ENCODE measurements at places on chromosomes 1 and 21. TPM values are rescaled to one million over a fixed set of nuclear protein-coding genes. Genes with fewer than 3 reads are reported as not detected.

DNA sequence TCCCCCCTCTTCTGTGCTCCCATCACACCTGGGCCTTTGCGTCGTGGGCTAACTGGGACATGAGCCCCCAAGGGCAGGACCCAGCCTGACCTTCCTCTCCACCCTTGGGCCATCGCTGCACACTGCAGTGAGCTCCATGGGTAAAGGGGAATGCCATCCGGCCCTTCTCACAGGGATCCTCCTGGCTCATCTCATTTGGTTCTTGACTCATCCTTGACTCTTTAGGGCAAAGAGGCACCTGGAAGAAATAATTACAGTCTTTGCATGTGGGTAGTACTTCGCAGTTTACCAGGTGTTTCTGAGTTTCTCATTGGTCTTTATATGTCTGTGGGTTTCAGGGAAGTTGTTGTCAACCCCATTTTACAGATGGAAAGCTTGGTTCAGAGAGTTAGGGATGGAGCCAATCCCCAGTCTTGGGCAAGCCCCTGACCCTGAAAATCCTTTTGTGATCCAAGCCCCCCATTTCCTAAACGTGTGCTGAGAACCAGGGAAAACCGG is 59.3 kb upstream of the ID3 start:
- no peak for DNase-seq

Gene CELA2A
- polyA plus RNA-seq, result 0.34 TPM

DNA sequence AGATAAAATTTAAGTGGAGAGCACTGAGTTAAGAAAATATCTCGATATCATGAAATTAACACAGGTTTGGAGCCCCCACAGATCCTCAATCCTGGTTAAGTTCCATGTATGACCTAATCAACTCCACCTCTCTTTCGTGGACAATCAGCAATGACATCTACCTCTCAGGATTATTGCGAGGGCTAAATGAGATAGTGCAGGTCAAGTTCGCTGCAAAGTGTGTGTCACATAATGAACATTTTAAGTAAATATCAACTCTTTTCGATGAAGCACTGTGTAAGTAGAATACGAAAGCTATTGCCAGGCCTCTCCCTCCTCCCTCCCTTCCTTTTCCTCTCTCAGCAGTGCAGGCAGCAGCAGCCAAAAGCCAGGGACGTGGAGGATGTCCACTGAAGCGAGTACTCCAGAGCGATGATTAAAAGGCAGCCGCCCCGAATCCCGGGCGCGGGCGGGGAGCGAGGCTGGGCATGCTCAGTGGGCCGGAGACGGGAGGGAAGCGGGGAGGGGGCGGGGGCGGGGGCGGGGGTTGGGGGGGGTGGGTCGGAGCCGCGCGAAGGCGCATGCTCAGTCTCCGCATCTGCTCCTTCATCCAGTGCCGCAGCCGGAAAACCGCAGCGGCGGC is at the start of gene CAMSAP2:
TSS of gene CAMSAP2 (plus strand) at position 567 of the 622 bp plus-strand sequence. CDS start 935 bp downstream, outside the sequence.
- DNase-seq, result no peak

- DNase-seq, result no peak
Measured at GRCh38 chr1:161216945-161217712, 2.0 kb downstream of the FCER1G start.

Gene INSRR
- polyA plus RNA-seq, result not detected

- no peak for DNase-seq
Measured at GRCh38 chr21:36149788-36150711, 6.6 kb upstream of the DOP1B start.

- DNase-seq, result peak; percentile 47
Measured at GRCh38 chr1:25906644-25907300, 553 bp upstream of the STMN1 start.

DNA sequence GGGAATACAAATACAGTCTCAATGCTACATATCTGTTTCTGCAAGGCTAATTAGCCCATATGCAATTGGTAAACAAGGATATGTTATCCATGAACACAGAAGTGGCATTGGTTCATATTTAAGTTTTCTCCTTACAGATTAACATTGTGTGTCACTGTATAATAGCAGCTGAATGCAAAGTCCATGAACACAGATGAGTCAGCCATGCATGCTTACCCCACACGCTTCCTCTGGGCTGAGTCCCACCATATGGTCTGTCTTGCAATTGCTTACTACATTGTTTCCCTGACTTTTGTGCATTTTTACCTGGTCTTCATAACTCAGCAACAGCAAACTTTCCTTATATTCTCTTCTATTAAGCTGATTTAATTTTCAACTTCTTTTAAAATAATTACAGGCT is 41.5 kb upstream of the TSNAX start:
- no peak for DNase-seq

Gene KRTAP10-5
- not detected for polyA plus RNA-seq

Gene FRRS1
- polyA plus RNA-seq, result 10.8 TPM

DNA sequence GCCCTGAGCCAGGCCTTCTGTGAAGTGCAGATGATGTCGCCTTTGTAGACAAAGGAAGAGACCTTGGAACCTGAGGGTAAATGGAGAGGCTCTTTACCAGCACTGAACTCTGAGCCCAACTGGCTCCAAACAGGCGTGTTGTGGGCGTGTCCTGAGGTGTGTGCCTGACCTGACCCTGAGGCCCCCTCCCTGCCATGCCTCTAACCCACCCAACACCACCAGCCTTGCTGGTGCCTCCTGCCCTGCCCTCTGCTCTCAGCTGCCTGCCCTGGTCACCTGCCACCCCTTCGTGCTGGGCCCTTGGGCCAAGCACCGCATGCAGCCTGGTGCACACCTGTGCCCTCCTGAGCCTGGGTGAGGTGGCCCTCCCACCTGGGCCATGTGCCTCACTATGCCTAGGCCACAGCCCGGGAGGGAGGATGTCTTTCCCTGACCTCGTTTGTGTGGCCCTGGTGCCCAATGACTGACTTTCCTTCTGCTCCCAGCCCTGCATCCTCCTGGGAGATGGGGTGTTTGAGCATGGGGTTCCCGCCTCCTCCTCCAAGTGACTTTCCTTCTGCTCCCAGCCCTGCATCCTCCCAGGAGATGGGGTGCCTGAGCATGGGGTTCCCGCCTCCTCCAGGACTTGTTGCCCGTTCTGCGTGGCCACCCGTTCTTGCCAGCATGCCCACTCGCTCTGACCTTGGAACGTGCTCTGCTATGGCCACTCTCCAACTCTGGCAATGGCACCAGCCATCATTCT is 157.0 kb downstream of the PCBP3 start:
- DNase-seq, result no peak

Data from left lung (tissue), 14 donors.